ENCODE measurements at places on chromosomes 2 and 18. TPM values are rescaled to one million over a fixed set of nuclear protein-coding genes. Genes with fewer than 3 reads are reported as not detected.

The SNTG2 gene
- 1.1 TPM for total RNA-seq

The DSG2 gene
- total RNA-seq = 117 TPM

The SAG gene
- total RNA-seq = 0.43 TPM

The UGT1A3 gene
- 0.19 TPM for total RNA-seq

The MYO1B gene
- total RNA-seq = 67.7 TPM

The INHBB gene
- total RNA-seq = 4.9 TPM

The RAB17 gene
- 18.4 TPM for total RNA-seq

The KCTD18 gene
- 10.2 TPM for total RNA-seq

The NT5C1B gene
- not detected for total RNA-seq

The GPR155 gene
- total RNA-seq = 6.2 TPM

The IL1F10 gene
- total RNA-seq = not detected

The CCDC85A gene
- total RNA-seq = 5.4 TPM

The MRO gene
- 8.6 TPM for total RNA-seq

The MLPH gene
- 14.8 TPM for total RNA-seq

The KCNG2 gene
- total RNA-seq = not detected
